Stimulated activated CD4-positive, alpha-beta T cell treated with anti-CD3 and anti-CD28 coated beads, Interleukin-12 subunit alpha, Interleukin-12 subunit beta, amount 100 ng/mL, for 24 hours (primary cell): ENCODE measurements at places on chromosomes 12 and 14.

- no peak for DNase-seq
Observed at GRCh38 chr12:30582943-30583342, 112.7 kb downstream of the IPO8 start.

DNA sequence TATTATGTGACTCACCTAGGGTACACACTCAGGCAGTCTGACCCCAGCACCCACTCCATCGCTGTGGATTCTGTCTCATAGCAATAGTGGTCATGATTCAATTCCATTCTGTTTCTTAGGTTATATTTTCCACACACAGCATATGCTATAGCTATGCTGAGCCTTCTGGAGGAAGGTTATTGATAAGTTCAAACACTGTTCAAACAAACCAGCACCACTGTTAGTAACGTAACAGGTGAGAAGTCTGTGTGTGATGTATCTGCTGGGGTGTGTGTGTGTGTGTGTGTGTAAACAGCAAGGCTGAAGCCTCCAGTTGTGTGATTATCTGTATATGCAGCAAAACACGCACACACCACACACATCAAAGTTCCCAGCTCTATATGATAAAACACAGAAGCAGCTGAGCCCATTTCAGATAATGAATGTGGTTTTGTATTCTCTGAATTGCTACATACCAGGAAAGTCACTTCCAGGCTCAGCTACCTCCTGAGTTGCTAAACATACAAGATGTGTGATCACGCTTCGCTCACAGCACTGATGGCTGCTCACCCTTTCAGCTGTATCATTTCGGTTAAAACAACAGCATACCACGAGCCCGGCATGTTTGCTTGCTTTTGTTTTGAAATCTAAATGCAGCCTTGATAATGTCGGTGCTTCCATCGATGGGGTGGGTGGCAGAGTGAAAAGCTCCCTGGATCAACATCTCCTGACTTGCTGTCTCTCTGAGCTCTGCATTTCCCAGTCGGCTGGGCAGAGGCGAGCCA is 6.8 kb upstream of the SYNE3 start:
- DNase-seq: no peak

GRCh38 chr14:40074169-40074568 is 641.9 kb upstream of the FBXO33 start:
- DNase-seq: no peak

DNA sequence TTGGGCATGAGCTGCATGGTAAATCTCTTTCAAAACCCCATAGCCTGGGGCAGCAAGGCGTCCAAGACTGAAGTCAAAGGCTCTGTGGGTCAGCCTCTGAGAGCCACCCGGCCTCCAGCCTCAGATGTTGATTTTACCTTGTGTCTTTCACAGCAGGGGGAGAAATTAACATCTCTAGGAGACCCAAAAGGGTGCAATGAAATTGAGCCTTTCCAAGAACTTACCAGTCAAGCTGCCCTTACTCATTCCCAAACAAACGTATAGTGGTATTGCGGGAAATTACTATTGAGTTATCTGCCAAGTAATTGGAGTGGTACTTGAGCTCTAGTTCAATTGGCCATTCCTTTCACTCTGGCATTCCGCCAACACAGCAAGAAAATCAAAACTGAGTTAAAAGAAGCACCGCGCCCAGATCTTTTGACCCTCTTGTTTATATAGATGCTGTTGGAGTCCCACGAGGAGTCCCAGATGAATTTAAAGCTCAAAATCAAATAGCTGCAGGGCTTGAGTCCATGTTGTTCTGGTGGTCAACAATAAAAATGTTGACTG is 380.7 kb upstream of the SYT1 start:
- DNase-seq: no peak

DNA sequence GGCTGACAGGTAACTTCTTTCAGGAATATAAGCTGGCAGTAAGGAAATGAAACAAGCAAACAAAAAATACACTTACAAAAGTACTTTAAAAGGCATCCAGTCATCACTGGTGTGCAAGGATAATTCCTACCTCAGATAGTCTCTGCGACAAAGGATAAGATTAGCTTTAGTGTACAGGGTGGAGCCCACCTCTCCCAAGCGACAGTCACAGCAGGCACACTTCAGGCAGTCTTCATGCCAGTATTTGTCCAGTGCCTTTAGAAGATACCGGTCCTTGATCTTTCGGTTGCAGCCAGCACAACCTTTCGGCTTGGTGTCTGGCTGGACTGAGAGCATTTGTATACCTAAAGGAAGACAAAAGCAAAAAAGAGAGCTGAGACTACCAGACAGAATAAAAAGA is 5.4 kb downstream of the LMO3 start:
- DNase-seq: no peak
